ENCODE measurements at places on chromosomes 5 and 9. TPM values are rescaled to one million over a fixed set of nuclear protein-coding genes. Genes with fewer than 3 reads are reported as not detected.

- DNase-seq = no peak
Measured at GRCh38 chr9:93004561-93004960, 53.9 kb upstream of the SUSD3 start.

GRCh38 chr9:111676116-111676515 lies 14.7 kb downstream of the GNG10 start:
- DNase-seq = no peak

DNA sequence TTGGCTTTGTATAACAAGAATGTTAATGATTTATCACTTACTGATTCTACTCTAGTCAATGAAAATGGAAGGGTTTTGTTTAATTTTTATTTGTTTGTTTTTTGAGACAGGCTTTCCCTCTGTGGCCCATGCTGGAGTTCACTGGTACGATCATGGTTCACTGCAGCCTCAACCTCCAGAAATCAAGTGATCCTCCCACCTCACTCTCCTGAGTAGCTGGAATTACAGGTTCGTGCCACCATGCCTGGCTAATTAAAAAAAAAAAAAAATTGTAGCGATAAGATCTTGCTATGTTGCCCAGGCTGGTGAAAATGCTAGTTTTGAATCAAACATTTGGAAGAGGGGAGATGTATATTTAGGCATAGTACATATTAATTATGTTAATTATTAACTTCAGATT lies 209.4 kb downstream of the NFIB start:
- no peak for DNase-seq

DNA sequence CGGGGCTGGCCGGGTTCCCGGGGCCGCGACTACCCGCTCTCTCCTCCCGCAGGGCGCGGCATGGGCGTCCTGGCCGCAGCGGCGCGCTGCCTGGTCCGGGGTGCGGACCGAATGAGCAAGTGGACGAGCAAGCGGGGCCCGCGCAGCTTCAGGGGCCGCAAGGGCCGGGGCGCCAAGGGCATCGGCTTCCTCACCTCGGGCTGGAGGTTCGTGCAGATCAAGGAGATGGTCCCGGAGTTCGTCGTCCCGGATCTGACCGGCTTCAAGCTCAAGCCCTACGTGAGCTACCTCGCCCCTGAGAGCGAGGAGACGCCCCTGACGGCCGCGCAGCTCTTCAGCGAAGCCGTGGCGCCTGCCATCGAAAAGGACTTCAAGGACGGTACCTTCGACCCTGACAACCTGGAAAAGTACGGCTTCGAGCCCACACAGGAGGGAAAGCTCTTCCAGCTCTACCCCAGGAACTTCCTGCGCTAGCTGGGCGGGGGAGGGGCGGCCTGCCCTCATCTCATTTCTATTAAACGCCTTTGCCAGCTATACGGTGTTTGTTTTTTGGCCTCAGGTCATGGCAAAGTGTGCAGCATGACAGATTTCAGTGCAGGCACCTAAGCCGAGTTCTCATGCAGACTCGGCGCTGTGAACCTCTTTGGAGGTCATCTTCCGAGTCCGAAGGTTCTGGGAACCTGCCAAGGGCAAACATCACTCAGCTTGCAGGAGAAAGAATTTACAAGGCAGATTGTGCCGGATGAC lies 516 bp downstream of the MRPL41 start:
- no peak for DNase-seq

DNA sequence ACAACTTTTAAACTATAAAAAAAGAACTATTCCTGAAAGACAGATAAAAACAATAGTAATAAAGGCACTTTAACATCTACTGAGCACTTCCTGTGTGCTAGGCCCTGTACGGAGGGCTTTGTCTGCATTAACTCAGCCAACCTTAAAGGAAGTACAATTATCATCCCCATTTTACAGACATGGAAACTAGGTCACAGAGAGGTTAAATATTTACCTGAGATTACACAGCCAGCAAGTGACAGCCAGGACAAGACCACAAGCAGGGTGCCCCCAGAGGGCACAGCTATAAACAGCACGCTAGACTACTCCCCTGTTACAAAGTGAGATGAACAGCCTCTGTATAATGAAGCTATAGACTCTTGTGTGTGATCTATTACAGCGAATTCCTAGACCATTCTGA lies 25.5 kb downstream of the DDX31 start:
- DNase-seq = no peak

DNA sequence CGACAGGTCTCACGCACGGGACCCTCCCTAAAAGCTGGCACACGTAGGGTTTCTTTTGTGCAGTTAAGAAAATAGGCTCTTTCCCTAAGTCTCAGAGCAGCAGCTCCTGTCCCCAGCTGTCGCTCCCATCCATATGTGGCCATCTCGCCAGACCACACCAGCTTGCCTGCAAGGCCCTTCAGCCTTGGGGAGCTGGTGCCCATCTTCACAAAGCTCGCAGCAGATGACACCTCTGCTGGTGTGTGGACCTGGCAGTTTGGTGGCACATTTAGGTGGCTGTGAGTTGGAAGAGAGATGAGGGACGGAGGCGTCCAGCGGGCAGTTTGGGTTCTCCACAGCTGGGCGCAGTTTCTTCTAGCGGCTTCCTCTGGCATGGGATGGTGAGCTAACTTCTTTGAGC lies 239.0 kb downstream of the FANCC start:
- DNase-seq = no peak

- DNase-seq = no peak
Measured at GRCh38 chr9:135277219-135278201, 190.0 kb downstream of the OLFM1 start.

- no peak for DNase-seq
Measured at GRCh38 chr9:36818965-36819870, 214.8 kb downstream of the PAX5 start.

DNA sequence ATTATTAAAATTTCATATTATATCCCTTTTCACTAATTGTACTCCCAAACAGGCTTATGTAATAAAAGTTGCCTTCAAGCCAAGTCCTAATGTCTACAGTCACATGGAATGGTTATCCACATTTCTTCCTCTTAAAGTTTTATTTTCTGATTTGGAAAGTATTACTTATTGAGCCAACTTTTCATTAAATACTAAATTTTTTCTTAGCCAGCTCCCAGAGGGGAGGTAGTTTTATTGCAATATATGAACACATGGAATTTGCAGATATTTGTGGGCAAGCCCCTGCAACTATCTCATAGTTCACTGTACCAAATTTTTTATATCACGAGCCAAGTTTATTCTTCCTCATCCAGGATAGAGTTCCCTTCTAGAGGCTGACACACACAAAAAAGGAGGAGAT lies 332.8 kb upstream of the PTGER4 start:
- DNase-seq = no peak

- no peak for DNase-seq
Measured at GRCh38 chr5:170499621-170500020, 4.2 kb upstream of the KCNIP1 start.

DNA sequence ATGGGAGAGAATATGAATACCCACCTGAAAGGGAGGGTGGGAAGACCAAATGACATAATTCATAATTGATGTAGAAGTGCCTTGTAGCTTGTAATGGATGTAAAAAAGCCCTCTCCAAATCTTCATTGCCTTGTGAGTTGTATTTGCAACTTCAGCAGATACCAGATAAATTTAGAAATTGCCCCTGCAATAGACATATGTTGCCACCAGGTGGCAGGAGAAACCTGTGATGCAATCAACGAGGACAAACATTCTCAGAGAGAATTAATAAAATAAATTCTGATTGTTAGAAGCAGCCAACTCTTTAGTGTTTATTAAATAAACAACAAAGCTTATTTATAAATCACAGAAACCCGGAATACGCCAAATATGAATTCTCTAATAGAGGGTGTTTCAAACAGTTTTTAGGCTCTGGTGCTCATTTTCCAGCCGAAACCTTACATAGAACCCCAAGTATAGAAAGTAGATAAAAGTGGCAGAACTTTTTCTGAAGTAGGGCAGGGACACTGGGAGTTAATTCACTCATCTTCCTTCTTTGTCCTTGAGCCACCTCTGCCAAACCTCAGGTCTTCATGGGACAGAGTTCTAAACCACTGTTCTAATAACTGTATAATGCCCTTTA lies 147.8 kb downstream of the TMEM38B start:
- no peak for DNase-seq

DNA sequence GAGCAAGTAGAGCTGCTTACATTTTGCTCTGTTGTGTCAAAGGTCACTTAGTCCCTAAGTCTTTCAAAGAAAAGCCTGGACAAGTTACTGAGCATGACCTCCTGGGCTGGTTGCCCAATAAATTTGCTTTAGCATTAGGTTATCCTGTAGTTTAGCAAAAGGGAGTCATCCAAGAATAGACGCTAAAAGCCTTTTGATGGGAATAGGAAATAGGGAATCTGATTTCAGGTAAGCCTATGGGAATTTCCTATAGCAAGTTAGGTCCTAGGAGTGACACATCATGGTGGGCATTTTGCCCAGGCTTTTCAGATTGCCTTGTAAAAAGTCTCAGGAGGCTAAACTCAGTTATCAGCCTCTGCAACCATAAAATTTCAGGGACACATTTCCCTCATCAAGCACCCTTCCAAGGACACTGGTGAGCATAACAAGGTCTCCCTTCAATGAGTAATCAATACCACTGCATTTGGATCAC lies 67.6 kb upstream of the RANBP3L start:
- DNase-seq = no peak

DNA sequence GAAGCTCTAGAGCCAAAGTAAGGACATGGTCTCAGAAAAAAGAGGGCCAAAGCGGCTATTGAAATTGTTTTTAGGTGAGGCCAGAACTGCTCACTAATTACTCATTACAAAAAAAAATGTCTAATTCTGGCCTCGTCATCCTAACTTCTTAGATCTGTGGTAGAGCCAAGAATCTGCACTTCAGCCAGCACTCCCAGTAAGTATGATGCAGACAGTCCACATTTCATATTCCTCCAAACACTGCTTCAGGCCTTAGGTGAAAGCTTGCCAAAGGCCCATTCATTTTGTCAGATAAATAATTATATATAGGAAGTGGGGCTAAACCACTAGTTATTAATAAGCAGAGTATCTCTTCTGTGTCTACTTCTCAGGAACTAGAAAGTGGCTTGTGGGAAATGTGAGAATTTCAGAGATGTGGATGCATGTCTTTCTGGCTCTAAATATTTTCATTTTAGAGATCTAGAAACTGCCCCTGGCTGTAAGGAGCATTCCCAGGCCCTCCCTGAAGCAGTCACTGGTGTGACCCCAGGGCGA lies 554.0 kb downstream of the TLE4 start:
- DNase-seq = no peak

GRCh38 chr5:56985936-56986625 lies 34.2 kb upstream of the MIER3 start:
- no peak for DNase-seq

Gene NOL8
- 58.2 TPM for polyA plus RNA-seq

Gene CDO1
- 71.4 TPM for polyA plus RNA-seq

Data from left lung (tissue), 14 donors.